ENCODE measurements at places on chromosomes 4 and X. TPM values are rescaled to one million over a fixed set of nuclear protein-coding genes. Genes with fewer than 3 reads are reported as not detected.

FDCSP gene
- polyA plus RNA-seq = 0.29 TPM

TLR3 gene
- 0.98 TPM for polyA plus RNA-seq

- no peak for DNase-seq
Measured at GRCh38 chr4:146053891-146054290, 115.3 kb upstream of the ZNF827 start.

GRCh38 chr4:122584519-122584918 is 36.3 kb downstream of the IL21 start:
- no peak for DNase-seq

DNA sequence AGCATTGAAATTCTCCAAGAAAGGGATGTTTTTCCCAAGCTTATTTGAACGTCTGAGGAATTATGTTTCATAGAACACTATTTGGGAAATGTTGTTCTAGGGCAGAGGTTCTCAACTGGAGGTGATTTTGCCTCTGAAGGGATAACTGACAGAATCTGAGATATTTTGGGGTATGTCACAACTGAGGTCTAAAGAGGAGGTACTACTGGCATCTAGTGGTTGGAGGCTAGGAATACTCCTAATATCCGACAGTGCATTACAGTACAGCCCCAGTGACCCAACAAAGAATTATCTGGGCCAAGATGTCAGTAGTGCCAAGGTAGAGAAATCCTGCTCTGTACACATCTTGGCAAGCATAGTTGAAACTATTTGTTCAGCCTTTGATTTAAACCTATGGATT is 6.4 kb downstream of the HSPA4L start:
- DNase-seq = no peak

DNA sequence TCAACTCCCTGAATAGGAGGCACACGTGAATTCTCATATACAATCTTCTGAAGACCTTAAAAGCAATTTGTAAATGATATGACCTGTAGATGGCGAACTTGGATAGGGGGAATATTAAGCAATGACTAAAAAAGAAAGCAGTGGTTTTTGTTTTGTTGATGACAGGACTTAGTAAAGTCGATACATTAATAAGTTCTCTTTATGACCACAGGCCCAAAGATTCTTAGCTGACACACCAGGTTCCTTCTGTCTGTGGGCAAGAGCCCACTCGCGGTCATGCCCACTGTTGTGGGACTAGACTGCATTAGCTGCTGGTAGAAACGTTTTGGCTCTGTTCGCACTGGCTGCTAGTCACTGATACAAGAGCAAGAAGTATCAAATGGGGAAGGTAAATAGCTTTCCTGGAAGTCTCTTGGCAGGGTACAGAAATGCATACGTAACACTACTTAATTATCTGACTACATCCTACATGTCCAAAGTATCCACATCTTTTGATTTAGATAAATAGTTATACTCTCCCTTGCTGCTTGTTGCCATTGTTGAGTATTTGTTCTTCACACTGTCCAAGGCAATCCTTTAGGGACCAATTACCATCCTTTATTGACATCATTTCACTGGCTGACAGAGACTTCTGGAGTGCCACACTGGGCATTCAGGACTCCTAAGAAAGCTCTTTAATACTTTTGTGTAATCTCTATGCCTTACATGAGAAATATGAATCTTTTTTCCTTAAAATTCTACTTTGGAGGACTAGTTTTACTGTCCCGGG is 31.0 kb downstream of the ALPK1 start:
- DNase-seq = peak; percentile 69

GRCh38 chr4:170741856-170742255 is 652.1 kb upstream of the AADAT start:
- DNase-seq = no peak

DNA sequence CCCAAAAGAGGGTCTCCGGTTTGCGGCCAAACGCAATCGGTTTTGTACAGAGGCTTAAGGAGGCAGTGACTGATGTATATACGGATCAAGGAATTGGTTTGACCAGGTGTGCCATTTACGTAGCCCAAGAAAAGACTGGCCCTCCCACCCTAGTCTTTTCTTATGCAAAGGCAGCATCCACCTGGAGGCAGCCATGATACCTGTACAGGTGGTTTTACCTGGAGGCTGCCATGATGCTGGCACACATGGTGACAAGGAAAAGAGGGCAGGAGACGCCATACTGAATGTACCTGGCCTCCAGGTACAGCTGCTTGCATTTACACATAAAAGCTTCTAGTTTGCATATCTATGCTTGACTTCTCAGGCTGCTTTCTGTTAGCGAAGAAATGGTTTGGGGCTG is 917.7 kb upstream of the INTU start:
- DNase-seq = no peak
